HFFc6 (cell line): ENCODE measurements at places on chromosomes 1 and 21. TPM values are rescaled to one million over a fixed set of nuclear protein-coding genes. Genes with fewer than 3 reads are reported as not detected.

GRCh38 chr1:49677706-49678105, 346.0 kb downstream of the AGBL4 start:
- DNase-seq = no peak

DNA sequence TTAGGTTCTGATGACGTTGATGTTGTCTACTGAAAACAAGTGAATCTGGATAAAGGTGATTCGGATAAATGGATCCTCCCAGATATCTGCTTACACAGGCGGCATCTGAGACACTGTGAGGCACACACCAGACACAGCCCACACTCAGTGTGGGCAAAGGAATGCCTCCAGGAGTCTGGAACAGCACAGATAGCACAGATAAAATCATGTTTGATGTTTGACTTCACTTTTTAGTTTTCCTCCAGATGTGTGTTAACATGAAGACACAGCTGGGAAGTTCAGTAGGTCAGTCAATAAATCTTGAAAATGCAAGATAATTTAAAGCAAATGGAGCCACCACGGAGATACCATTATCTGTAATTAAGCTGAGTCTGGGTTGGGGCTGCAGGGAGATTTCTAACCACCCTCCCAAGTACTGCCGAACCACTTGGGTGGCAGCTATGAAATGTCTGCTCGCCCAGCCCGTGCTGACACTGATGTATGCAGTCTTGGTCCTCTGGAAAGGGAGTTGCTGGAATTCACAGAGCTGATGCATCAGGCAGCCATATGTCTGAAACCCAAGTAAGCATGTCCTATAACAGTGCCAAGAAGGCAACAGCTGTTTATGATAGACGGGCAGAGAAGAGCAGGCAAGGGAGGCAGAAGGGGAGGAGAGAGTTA, 11.7 kb downstream of the CAPN9 start:
- DNase-seq = no peak

DNA sequence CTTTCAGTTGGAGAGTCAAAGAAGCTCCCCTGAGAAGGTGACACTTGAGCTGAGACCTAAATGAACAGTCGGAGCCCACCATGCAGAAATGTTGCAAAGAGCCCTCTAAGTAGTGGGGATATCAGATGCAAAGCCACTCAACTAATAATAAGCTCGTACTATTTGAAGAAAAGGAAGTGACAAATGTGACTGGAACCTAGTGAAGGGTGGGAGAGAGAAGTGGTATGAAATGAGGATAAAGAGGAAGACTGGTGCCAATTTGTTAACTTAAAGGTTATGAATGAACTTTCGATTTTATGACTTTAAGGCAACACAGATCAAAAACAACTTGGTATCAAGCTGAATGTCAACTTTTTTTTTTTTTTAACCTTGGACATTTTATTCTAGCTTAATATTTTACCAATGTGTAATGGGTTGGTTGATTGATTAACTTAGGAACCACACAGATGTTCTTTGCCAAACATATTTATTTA, 14.7 kb downstream of the LYPLAL1 start:
- DNase-seq = no peak

DNA sequence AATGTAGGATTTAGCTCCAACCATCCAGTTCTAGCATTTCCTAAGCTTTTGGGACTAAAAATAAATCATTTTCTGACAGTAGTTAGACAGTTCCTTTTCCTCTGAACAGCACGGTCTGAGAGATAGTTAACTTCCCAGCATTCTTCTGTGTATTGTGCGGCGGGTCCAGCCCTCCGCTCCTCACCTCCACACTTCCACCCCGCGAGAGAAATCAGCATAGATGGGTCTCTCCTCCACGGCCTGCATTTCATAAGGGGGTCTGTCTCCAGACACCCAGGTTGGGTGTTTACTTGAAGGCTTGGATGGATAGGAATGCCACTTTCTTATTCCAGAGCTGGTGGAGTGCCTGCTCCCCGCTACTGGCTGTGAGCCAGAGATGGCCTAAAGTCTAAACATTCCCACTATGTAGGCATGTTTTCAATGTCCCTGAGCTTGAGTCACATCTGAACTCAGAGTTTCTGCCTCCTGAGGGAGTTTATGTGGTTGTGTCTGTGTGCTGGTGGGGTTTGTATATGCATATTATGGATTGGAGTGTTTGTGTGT, 38.0 kb upstream of the PPP2R5A start:
- peak; percentile 30 for DNase-seq

The CLCA4 gene
- total RNA-seq = 0.13 and 0.17 TPM in 2 replicates

- DNase-seq = no peak
Measured at GRCh38 chr21:34648739-34649297, 20.0 kb upstream of the CLIC6 start.

The FCRL5 gene
- not detected in 3 replicates for total RNA-seq

DNA sequence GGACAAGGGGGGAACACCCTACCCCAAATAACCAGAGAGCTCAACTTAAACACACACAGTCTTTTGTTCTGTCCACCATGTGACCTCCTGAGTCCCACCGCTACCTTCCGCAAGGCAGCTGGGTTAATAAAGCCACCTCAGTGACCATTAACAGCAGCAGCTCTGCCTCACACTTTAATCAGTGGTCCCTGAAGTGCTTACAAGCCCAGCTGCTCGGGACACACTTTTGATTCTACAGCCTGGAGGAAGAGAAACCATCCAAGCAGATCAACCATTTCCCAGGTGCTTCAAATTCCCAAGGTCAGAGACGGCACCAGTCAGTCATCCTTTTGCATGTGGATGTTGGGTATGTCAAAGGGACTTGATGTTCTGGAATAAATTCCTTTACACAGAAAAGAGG, 70.1 kb downstream of the KCNJ15 start:
- no peak for DNase-seq

The FCGR3A gene
- total RNA-seq = not detected in 3 replicates

- DNase-seq = peak; percentile 87
Measured at GRCh38 chr1:101253976-101254674, 17.3 kb downstream of the S1PR1 start.

The PKLR gene
- not detected in 3 replicates for total RNA-seq

The KRTAP19-3 gene
- total RNA-seq = not detected in 3 replicates

GRCh38 chr1:41925712-41926111, 7.0 kb upstream of the HIVEP3 start:
- DNase-seq = peak; percentile 37

DNA sequence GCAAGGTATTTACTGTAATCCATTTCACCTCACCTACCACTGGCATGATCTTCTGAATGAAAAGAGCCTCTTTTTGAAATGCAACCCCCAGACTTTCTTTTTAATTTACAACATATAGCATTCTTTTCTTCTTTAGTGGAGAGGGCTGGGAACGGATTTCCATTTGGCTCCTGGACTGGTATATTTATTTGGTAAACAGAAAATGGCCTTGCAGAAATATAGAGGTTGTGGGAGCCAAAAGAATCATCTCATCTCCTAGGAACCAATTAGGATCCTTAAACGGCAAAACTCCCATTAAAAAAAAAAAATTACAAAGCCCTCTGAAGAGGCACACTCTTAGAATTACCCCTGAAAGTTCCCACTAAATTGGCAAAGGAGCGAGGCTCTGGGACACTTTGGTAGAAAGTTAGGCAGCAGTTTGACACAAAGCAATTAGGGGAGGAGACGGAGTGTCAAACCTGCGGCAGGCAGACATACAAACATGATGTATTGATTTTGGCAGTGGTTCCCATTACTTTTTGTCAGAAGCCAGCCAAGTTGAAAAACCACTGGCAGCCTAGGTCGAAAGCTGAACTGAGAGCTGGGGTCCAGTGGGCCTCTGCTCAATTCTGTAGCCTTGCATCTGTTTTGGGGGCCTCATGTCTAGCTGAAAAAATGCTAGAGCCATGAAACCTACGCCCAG, 135.1 kb upstream of the MAGI3 start:
- DNase-seq = no peak

DNA sequence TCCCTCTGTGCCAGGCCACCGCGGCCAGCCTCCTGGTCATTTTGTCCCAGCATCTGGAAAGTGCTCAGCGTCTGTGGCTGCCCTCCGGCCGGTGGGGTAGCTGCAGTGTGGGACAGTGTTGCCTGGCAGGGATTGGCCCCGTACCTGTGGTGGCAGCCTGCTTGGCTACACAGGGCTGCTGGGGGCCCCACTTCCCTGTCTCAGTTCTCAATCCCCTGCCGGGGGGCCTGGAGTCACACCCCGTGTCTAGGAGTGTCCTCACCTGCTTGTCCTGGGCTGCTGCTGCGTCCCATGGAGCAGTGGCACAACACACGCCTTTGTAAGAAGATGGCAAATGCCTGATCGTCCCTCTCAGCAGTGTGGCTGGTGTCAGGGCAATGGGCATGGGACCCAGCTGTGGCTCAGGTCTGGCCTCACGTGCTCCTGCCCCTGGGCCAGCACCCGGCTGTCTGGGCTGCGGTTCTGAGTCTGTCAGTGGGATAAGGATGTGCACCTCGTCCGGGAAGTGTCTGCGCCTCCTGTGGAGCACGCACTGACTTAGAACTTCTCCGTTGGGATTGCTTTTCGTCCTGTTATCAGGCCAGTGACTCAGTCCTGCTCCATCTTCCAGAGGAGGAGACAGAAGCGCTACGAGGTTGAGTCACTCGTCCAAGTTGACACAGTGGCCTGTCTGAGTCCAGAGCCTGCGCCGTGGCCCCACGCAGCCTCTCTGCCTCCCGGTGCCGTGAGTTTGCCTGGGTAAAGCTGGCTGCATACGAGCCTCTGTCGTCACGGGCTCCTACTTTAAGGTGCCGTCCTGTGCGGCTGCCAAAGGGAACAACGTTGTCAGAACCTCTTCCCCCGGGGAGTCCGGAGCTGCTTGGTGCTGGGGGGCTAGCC, 41.0 kb downstream of the CRYAA start:
- DNase-seq = no peak

- peak; percentile 25 for DNase-seq
Measured at GRCh38 chr1:228837817-228838716, 102.8 kb downstream of the RHOU start.

GRCh38 chr1:224528900-224529299, 87.2 kb upstream of the CNIH3 start:
- DNase-seq = peak; percentile 79

The SPRR2G gene
- total RNA-seq = not detected in 3 replicates

The SLAMF8 gene
- total RNA-seq = 0.09 to 0.24 TPM in 2 of 3 replicates, not detected in the other

- no peak for DNase-seq
Measured at GRCh38 chr1:229199261-229200243, 71.4 kb upstream of the RAB4A start.

GRCh38 chr21:42025376-42026081, 15.4 kb upstream of the ZBTB21 start:
- DNase-seq = peak; percentile 85

The TFF2 gene
- not detected in 3 replicates for total RNA-seq

The TMOD4 gene
- 0.92 to 1.1 TPM in 2 of 3 replicates, not detected in the other for total RNA-seq

The DDX59 gene
- 15.2 to 15.5 TPM (median 15.3 TPM) in 3 replicates for total RNA-seq

- no peak for DNase-seq
Measured at GRCh38 chr1:211474451-211474850, 17.5 kb downstream of the RD3 start.

The DIO1 gene
- not detected in 3 replicates for total RNA-seq
